Stimulated activated CD4-positive, alpha-beta T cell treated with anti-CD3 and anti-CD28 coated beads, Interleukin-4, amount 100 ng/mL, for 1 hour (primary cell): ENCODE measurements at places on chromosomes 1 and 21.

DNA sequence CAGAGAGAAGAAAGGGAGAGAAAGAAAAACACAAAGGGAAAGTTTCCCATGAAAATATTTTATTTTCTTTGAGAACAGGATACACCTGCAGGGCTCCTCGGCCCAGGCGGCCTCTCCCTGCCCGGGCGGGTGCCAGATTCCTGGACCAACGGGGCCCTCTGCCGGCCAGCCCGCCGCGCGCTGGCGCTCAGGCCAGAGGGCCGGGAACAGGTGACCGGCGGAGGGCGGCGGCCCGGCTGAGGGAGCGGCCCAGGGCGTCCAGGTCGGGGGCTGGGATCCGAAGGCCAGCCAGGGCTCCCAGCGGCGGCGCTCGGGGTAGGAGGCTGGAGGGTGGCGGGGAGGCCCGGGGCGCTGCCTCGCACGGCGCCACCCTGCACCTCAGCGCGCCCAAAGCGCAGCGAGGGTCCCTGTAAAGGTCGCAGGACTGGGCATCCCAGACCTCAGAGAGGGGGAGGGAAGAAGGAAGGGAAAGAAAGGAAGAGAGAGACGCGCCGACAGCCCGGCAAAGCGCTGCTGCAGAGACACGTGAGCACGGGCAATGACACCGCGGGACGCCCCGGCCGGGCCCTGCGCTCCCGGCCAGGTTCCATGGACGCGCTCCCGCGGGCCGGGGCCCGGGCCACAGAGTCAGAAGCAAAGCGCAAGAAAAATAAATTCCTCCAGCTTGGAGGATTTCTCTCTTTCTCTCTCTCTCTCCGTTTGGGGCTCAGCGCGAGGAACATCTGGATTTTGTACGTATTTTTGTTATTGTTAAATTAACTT lies 927 bp downstream of the WNT9A start:
- peak; percentile 48 for DNase-seq

DNA sequence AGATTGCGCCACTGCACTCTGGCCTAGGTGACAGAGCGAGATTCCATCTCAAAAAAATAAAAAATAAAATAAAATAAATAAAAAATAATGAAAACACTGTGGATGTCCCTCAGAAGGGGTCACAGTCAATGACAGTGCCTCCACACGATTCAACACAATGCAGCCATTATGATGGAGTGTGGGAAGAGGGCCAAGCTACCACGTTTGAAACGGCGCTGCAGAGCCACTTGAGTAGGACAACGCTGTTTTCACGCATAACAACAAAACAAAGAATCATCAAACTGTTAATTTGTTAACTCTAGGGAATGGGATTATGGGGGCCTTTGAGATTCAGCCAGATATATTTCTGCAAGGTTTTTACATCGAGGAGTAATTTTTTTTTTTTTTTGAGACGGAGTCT lies 36.5 kb downstream of the NKAIN1 start:
- no peak for DNase-seq

DNA sequence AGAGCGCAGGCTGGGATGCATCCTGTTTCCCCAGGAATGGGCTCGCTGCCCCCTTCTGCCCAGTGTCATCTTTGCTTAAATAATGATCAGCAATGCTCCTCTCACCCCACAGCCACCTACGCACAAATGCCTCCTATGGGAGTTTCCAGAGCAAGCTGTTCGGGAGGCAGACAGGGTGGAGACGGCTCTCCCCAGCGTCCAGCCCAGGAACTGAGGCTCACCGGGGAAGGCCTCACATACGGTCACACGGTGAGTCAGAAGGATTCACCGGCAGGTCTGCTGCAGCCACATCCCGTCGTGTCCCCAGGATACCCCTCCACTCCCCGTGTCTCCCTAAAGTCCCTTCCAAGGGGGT lies 40.3 kb upstream of the RUNX3 start:
- DNase-seq = no peak

GRCh38 chr1:8669606-8670335 lies 147.7 kb downstream of the RERE start:
- no peak for DNase-seq

DNA sequence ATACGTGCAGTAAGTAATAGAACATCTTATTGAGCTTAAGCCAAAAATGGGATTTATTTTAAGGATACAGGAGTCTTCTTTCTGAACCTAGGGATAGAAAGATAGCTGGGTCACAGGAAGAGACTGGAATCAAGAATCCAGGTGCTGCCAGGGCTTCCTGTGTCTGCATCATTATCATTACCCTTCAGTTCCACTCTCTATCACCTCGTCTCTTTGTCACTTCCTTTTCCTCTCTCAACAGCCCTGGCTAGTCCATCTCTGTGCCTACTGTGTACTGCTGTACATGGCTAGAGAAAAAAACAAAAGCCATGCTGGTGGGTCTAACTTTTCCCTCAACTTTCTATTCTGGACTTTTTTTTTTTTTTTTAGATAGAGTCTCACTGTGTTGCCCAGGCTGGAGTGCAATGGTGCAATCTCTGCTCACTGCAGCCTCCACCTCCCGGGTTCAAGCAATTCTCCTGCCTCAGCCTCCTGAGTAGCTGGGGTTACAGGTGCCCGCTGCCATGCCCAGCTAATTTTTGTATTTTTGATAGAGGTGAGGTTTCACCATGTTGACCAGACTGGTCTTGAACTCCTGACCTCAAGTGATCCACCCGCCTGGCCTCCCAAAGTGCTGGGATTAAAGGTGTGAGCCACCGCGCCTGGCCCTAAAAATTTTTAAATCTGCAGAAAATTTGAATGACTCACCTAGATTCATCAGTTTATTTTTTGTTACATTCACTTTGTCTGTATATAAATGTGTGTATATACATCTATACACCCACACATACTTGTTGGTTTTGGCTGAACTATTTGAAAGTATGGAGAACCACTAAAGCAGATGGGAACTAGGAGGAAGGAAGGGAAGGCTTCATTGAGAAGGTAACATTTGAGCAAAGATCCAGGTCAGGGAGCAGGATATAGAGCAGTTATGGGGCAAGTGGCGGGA lies 31.9 kb downstream of the UBE4B start:
- no peak for DNase-seq

- no peak for DNase-seq
These were observed 10.9 kb downstream of the PTCH2 start for GRCh38 chr1:44832056-44832705.

- DNase-seq = no peak
These were observed 7.7 kb upstream of the LAMB3 start for GRCh38 chr1:209659909-209660308.

DNA sequence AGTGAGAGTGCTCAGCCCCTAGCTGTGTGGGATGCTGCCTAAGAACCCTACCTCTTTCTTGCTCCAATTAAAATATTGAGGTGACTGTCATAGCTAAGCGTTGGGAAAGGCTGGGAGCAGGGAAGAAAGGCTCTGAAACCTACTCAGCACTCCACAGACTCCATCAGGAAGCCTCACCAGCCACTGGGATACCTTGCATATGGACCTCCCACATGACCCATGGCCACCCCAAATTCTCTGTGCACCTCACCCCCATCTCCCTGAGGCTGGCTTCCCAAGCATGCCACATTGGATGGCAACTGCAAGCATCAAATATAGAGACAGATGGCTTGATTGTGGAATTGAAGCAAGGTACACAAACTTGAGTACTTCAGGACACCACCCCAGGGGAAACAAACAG lies 41.8 kb downstream of the FLVCR1 start:
- DNase-seq = no peak

DNA sequence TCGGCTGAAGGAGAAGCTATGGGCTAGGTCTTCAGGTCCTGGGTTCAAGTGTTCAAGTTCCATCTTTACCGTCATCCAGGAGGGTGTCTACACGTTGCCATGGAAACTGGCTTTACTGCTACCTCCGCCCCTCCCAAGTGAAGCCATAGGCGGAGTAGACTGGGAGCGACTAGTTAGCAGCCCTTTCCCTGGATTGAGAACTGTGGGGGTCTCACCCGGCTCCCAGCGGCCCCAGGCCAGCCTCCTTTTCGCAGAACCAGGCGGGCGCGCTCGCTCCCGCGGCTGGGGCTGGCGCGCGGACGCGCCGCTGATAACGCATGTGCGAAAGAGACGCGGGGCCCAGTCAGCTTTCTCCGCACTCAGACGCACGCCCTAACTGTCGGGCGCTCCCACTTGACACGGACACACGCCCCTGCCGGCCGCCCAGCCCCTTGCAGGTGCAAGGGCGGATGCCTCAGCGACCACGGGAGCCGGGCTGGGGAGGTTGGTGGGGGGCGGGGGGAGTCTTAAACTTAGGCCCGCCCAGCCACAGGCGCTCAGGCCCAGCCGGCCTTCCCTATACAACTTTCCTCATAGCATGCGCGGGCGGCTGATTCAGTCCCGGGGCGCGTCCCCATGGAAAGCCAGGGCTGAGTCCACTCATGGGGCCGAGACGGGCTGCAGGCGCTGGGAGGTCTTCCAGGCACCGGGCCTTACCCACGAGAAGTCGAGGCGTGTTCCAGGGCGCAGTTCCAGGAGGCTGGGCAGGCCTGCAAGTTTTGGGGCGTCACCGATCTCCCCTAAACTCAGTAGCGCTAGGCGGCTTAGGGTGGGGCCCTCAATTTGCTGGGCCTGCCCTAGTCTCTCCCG lies 7.4 kb downstream of the EFNA4 start:
- DNase-seq = peak; percentile 78

GRCh38 chr1:23171181-23171755 lies 2.6 kb upstream of the LUZP1 start:
- no peak for DNase-seq

- DNase-seq = no peak
These were observed 742 bp upstream of the HSPA13 start for GRCh38 chr21:14383596-14384180.

DNA sequence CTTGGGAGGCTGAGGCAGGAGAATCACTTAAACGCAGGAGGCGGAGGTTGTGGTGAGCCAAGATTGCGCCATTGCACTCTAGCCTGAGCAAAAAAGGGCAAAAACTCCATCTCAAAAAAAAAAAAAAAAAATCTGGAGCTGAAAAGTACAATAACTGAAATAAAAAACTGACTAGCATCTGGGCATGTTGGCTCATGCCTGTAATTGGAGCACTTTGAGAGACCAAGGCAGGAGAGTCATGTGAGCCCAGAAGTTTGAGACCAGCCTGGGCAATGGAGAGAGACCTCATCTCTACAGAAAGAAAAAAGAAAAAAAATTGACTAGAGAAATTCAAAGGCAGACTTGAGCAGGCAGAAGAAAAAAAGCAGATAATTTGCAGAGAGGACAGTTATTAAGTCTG lies 18.1 kb downstream of the CLDN19 start:
- DNase-seq = no peak

DNA sequence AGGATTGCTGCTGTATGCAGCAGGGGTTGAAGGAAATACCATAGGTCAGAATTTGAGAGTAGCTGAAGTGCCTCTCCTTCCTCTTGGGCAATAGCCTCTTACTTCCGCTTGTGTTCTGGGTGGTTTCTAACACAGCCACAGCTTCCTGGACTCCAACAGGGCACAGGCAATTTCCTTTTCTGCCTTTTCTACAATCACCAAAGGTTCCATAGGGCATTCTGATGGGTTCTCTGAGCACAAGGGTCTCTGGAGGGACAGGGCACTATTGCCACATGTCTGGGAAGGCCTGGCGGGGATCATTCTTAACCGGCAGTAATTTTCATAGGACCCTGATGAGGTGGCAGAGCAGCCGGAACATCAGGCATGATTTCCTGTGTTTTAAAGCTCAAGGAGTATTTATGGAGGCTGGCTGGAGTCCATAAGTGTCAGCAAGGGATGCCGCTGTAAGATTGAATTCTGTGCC lies 5.5 kb upstream of the AGTRAP start:
- DNase-seq = no peak

DNA sequence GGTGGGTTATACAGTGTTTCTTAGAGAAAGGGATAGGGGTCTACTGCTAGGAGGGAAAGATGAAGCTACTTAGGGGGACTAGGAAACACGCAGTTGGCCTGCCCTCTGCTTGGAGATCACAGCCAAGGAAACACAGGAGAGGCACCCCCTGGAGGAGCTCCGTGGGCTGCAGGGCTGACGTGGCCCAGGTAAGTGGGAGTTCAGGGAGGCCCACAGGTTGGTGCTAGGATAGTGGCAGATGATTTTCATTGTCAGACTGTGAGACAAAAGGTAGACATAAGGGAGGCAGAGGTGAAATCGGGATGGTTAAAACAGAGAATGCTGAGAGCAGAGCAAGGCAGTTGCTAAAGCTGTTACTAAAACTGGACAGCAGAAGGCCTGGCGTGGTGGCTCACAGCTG lies 463.0 kb downstream of the DSCAM start:
- DNase-seq = no peak

GRCh38 chr1:208061632-208062031 lies 150.7 kb upstream of the CD34 start:
- no peak for DNase-seq
